ENCODE measurements at places on chromosomes 16 and 17. TPM values are rescaled to one million over a fixed set of nuclear protein-coding genes. Genes with fewer than 3 reads are reported as not detected.

The KRT25 gene
- total RNA-seq = not detected

The NPIPB13 gene
- 37.1 TPM for total RNA-seq

The OR4D1 gene
- not detected for total RNA-seq

The CCDC47 gene
- total RNA-seq = 56.3 TPM

The SYT17 gene
- total RNA-seq = 7.4 TPM

The DOC2A gene
- 5.7 TPM for total RNA-seq

The CFAP97D1 gene
- 0.07 TPM for total RNA-seq

The CDH13 gene
- total RNA-seq = 0.80 TPM

The CD300E gene
- not detected for total RNA-seq

The CCL16 gene
- total RNA-seq = not detected

The PALB2 gene
- total RNA-seq = 15.6 TPM

The TMED6 gene
- 1.2 TPM for total RNA-seq

The DHRS7C gene
- total RNA-seq = not detected

The CRHR1 gene
- total RNA-seq = 0.36 TPM

The CYB5B gene
- 102 TPM for total RNA-seq

The TERB1 gene
- 0.49 TPM for total RNA-seq

The NKD1 gene
- 61.5 TPM for total RNA-seq

The SEPTIN12 gene
- 0.42 TPM for total RNA-seq

The PRSS53 gene
- 4.0 TPM for total RNA-seq

The ZFHX3 gene
- 63.8 TPM for total RNA-seq

The PYDC1 gene
- total RNA-seq = not detected

All from mesothelial cell of epicardium (in vitro differentiated cells).